ENCODE measurements at places on chromosomes 7 and 10. TPM values are rescaled to one million over a fixed set of nuclear protein-coding genes. Genes with fewer than 3 reads are reported as not detected.

GRCh38 chr10:111410740-111411139, 333.9 kb downstream of the ADRA2A start:
- no peak for DNase-seq

DNA sequence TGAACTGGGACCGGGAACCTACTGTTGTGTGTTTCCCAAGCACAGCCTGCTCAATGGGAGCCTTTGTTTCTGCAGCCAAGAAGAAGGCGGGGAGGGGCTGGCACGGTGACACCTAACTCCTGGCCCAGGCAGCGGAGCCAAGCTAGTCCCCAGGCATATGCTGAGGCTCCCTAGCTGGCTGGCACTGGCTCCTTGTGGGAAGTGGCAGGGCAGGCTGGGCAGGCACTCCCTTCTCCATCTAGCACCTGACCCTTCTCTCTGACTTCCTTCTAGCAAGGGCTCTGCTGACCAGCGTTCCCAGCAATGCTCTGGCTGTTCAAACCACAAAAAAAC, 325.0 kb downstream of the PLXNA4 start:
- DNase-seq, result no peak

Gene ZNF365
- not detected for total RNA-seq

Gene WDFY4
- total RNA-seq, result 8.2 TPM

Gene C7orf33
- not detected for total RNA-seq

DNA sequence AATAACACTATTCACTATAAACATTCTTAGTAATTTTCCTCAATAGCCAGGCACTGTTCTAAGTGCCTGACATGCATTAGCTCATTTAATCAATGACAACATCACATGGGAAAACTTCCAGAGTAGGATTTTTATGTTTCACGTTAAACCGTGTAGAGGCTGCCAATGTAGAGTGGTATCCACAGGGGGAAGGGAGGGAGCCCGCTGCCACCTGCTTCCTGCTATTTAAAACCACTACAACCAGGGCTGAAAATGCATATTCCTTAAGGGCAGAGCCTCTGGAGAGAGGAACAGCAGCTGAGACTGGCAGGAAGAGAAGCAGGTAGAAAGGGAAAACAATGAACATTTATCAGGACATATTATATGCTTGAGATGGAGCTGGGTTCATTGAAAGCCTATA, 684.3 kb upstream of the AUTS2 start:
- DNase-seq, result no peak

DNA sequence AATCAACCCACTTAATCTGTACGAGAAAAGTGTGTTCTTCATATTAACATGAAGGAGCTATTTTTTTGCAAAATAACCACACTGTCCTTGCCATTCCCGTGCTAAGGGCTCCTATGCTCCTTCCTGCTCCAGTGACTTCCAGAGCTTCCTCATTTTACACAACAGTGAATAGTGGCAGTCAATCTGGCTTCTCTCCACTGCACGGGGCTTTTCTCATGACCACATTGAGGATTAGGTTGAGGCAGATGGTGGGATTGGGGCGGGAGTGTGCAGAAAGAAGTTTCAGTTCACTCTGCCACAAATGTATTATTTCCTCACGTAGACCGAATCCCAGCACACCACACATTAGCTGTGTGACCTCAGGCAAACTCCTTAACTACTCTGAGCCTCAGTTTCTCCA, 235.1 kb downstream of the ARHGAP12 start:
- no peak for DNase-seq

Data from naive thymus-derived CD8-positive, alpha-beta T cell (primary cell).